ENCODE measurements at places on chromosomes 1 and 21.

DNA sequence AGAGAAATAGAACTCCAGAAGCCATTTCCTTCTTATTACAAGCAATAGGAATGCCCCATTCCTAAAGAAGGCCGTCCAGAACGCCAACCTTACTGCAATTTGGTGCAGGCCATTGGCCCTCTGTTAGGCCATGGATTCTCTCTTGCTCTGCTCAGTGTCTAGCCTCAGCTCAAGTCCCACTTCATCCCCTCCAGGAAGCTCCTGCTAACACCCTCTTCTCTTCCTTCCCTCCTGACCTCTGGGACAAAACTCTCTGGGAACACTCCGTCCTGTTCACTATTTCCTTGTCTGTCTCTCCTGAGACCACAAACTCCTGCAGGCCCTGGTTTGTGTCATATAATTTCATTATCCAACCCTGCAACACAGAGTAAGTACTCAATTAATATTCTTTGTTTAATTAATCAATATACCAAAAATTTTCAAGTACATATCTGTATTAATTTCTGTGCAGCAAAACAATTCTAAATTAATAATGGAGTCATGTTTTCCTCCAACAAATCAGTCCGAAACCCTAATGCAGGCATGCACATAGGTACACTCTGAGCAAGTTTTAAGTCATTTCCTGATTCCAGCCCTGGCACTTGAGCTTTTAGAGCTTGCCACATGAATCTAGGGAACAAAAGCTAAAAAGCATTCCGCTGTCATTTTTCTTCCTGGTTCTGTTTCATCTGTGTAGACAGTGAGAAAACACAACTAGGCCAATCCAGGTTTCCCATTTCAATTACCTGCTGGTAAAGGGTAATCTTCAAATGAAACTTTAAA is 245.3 kb downstream of the SETD4 start:
- DNase-seq, result peak; percentile 14

DNA sequence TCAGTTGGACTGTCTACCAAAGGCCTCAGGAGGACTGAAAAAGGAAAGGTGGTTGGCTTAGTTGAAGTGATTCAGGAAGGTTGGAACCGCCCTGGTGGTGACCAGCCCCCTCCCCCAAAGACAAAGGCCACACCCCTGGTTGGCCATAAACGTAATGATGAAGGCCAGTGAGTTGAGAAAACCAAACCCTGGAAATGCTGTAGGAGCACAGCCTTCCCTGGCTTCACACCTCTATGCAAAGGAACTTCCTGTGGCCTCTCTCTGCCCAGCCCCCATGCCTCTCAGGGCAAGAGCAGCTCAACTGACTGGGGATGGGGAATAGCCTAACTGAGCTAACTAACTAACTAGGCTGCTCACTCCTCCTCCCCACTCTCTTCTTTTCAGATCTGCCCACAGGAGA is 90.4 kb downstream of the NPHP4 start:
- DNase-seq, result no peak

- DNase-seq, result no peak
Measured at GRCh38 chr1:35570589-35571137, 2.5 kb upstream of the TFAP2E start.

DNA sequence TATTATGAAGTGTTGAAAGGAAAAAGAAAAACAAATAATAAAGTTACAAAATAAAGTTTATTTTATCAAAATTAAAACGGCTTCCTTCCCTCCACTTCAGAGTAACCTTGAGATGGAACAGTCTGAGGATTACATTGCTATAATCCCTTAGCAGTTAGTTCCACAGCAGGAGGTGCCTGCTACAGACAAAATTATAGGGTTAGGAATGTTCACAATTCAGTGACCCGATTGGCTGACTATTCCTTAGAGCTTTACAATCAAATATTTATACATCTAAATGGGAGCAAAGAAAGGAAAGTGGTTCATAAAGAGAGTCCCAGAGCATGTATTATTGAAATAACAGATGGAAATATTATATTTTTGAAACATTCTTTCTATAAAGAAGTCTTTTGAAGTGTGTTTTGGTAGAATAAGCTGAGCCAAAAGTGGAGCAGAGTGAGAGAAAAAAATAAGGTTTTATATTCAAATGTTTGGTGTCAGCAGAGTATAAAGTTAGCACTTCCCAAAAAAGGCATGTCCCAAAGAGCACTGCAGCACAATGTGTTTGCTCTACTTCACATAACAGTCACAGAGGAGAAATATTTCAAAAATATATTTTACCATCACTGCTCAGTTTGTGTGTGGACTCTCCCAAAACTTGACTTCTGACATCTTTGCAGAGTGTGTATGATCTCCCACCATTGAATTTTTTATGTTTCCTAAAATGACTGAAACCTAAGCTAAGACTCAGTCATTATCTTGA is 71.4 kb upstream of the GORAB start:
- no peak for DNase-seq

- DNase-seq, result no peak
Measured at GRCh38 chr21:26534517-26534916, 38.6 kb downstream of the CYYR1 start.

GRCh38 chr1:231679109-231679508 is 52.5 kb downstream of the DISC1 start:
- DNase-seq, result no peak

DNA sequence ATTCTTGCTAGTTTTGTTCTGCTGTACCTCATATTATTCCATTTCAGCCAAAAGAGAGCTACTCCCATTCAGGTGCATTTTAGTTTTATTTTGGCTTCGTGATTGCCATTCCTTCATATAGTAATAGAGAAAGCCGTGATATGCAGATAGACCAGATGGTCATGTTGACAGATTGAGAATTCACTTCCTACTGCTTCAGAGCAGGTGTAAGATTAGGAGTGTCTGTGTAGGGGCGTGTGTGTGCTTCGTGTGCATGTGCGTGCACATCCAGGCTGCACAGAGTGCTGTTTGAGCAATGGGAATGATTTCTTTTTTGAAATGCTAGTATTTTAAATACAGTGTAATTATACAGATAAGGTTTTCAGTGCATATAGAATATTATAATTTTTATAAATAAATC is 10.3 kb downstream of the NFIA start:
- no peak for DNase-seq

- DNase-seq, result peak; percentile 86
Measured at GRCh38 chr1:165481820-165482532, 37.0 kb upstream of the RXRG start.

DNA sequence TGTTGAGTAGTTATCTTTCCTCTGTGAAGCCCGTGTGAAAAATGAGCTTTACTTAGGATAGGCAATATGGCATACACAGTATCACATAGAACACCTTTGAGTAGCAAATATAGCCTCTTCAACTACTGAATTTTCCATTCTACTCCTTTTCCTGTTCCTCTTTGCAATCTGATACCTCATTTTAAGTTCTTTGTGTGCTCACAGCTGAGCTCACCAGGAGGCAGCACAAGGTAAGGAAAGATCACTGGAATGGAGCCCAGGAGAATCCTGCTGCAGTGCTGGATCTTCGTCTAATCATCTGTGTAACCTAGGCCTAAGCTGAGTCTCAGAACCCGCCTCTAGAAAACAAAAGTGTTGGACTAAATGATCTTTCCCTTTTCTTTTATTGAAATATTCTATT is 171.0 kb downstream of the LRRC40 start:
- peak; percentile 26 for DNase-seq

DNA sequence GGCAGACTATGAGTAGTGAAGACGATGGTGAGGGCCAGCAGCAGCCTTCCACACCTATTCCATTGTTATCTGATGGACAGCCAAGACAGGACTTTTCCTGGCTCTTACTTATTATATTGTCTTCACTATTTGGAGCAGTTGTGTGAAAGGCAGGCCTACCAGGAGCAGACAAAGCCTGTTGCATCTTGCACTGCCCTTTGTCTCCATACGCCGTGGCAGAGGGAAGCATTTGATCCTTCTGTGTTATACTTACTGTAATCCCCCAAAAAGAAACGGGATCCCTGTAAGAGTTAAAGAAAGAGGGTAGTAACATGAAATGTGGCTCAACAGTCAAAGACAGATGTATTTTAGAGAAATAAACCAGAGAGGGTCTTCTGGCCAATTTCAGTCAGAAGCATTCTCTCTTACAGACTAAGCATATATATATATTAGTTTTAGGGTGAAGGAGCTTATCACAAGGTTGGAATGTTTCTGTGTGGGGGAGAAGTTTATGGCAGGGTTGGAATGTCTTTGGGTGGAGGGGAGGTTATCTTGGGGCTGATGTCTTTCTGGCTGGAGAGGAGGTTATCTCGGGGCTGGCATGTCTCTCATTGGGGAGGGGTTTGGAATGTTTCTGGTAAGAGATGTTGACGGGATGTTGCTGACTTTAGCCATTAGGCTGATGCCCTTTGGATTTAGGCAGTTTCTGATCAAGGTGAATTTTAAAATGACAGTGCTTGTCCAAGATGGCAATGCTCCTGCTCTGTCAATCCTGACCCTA is 23.4 kb upstream of the HSD3B1 start:
- no peak for DNase-seq

DNA sequence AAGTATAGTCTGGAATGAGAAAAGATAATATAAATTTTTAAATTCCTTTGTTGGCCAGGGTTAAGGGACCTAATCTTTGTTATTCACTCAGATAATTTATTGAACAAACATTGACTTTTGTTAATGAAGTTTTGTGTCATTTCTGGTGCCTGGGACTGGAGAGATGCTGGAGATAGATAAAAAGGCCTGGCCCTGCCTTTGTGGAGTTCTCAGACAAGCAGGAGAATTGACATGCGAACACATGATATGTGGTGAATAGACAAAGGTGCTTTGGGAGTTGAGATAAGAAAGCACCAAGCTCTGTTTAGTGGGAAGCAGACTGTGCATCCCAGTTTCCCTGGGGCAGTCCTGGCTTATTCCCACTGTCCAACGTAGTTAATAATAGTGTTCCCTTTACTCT is 8.5 kb downstream of the C1orf21 start:
- no peak for DNase-seq

- no peak for DNase-seq
Measured at GRCh38 chr21:33203371-33203724, 26.4 kb upstream of the IFNAR2 start.

GRCh38 chr1:15206418-15207030 is 40.5 kb upstream of the FHAD1 start:
- DNase-seq, result no peak

DNA sequence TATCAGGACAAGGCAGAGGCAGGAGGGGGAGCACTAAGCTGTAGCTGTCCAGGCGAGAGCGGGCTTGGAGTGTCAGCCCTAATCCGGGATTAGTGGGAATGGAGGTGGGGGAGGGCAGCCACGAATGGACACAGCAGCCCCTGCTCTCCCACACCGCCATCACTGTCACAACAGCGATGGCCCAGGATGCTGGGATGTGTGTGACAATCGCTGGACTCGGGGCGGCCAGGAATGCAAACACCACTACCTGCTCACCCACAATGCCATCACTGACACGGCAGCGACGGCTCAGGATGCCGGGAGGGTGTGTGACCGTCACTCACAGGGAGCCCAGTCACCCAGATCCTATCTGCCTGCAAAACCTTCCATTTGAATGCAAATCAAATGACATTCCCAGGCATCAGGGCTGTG is 2.9 kb downstream of the C2CD2 start:
- no peak for DNase-seq

GRCh38 chr1:209493559-209493958 is 90.0 kb upstream of the CAMK1G start:
- DNase-seq, result no peak

GRCh38 chr1:29120947-29121485 is 2.7 kb downstream of the TMEM200B start:
- peak; percentile 62 for DNase-seq

DNA sequence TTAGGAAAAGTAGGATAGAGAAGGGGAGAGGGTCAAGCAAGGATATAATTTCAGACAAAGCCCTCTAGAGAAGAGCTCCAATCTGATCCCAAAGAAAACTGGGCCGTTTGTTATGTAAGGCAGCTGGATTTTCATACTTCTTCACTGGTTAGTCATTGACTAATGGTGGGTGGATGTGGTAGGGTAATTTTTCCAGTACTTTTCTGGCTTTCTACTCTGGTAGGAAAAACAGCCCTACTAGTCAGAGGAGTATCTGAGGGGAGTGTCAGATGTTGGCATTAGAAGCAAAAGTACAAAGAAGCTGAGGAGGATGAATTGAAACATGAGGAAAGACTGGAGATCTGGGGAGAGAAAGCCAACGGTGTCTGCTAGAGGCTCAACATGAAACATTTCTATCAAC is 145.3 kb downstream of the TNFSF18 start:
- peak; percentile 14 for DNase-seq

- DNase-seq, result no peak
Measured at GRCh38 chr21:46320331-46320801, 3.3 kb downstream of the C21orf58 start.
